ENCODE measurements at places on chromosomes 3 and 15.

GRCh38 chr15:58074452-58074851 is 8.9 kb upstream of the ALDH1A2 start:
- DNase-seq: no peak

- DNase-seq: no peak
Measured at GRCh38 chr15:89144491-89144890, 56.2 kb downstream of the ABHD2 start.

DNA sequence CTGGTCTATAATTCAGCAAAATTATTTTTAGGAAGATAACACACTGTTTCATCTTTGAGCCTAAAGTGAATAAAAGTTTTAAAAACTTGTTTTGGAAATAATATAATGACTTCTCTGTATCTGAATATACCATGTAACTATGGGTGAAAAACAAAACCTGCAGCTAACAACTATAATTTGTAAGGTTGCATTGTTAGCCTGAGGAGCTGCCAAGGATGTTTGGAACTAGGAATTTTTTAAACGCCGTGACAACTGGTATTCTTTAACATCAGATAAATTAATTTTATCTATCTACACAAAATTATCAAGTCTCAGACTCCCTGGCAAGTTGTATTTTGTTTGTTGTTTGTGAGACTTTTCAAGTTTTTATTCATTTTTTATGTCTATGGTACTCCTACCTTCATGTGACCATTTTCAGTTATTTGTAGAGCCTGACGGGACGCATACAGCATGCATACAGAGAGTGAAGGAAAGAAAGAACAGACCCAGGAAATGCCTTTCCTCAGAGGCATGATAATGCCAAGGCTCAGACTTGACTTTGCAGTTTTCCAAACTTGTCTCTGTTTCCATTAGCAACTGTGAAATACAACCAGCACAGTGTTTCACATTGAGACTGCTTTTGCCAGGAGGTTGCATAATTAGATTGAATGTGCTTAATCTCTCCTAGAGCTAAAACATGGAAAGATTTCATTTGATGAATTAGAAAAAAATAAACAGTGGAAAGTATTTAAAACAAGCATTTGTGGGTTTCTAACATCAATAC is 60.8 kb upstream of the ARHGEF26 start:
- DNase-seq: no peak

- no peak for DNase-seq
Measured at GRCh38 chr3:35633332-35634124, 5.8 kb upstream of the ARPP21 start.

- no peak for DNase-seq
Measured at GRCh38 chr15:32953533-32953910, 235.7 kb downstream of the GREM1 start.

GRCh38 chr3:184656458-184656828 is 55.4 kb downstream of the MAGEF1 start:
- DNase-seq: no peak
